A673 (cell line): ENCODE measurements at places on chromosomes 1 and 21. TPM values are rescaled to one million over a fixed set of nuclear protein-coding genes. Genes with fewer than 3 reads are reported as not detected.

- peaks cover 22% of the 10 kb centered on the region for H3K4me1 ChIP-seq
- no peaks in the 10 kb centered on the region for H3K27me3 ChIP-seq
- DNase-seq = no peak
- peaks cover 28% of the 10 kb centered on the region for H3K36me3 ChIP-seq
- peak overlapping the region; percentile 59 for H3K27ac ChIP-seq
- H3K4me3 ChIP-seq = peak overlapping the region; percentile 86
Observed at GRCh38 chr1:23791516-23792047, 637 bp downstream of the LYPLA2 start.

PKP1 gene
- 492 and 535 TPM in 2 replicates for total RNA-seq

TACSTD2 gene
- not detected in 2 replicates for total RNA-seq

LCE1D gene
- not detected in 2 replicates for total RNA-seq

DNA sequence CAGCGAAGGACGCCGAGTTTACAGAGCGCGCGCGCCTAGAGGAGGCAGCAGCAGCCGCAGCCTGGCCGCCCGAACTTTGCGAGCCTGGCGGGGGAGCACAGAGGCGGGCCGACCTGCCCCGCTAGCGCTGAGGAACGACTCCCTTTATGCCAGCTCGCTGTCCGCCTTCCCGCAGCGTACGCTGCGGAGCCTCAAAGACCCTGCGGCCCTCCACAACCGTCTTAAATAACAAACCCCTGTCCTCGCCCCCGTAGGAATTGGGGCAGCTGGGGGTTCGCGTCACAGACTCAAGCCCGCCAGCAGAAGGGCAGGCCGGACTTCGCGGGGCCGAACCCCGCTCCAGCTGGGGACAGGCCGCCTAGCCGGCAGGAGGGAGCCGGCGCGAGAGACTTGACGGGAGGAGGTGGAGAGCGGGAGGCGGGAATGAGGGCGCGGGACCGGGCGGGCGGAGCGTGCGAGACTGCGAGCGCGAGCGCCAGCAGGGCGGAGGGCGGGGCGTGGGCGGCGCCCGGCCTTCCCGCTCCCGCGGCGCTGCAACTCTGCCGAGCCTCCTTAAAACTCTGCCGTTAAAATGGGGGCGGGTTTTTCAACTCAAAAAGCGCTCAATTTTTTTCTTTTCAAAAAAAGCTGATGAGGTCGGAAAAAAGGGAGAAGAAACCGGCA is 1.8 kb upstream of the CDKN2C start:
- H3K27me3 ChIP-seq = no peaks in the 10 kb centered on the region
- peaks cover 19% of the 10 kb centered on the region for H3K4me1 ChIP-seq
- peak; percentile 96 for DNase-seq

GRCh38 chr1:53071167-53071865 is 9.3 kb downstream of the PODN start:
- no peaks in the 10 kb centered on the region for H3K36me3 ChIP-seq
- no peak overlapping the region for H3K27ac ChIP-seq
- H3K4me3 ChIP-seq = no peak overlapping the region

GPATCH4 gene
- total RNA-seq = 66.8 and 84.2 TPM in 2 replicates

DNA sequence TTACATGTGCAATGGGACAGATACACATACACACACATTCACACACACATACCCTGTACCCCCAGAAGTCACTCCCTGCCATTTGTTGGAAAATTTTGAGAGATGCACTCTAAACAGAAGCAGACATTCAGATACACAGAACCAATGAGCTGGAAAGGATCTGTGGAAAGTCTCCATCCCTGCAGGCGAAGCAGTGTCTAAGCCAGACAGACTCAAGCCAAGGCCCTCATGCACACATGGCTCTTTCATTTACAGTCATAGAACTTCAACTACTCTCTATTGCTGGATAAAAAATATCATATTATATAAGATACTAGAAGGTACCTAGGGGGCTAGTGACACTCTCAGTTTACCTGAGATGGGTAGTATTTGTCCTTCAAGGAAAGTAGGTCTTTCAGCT is 7.3 kb upstream of the SEC16B start:
- no peak overlapping the region for H3K4me3 ChIP-seq
- H3K27me3 ChIP-seq = peaks cover 4% of the 10 kb centered on the region
- DNase-seq = no peak
- H3K36me3 ChIP-seq = no peaks in the 10 kb centered on the region
- H3K27ac ChIP-seq = no peak overlapping the region

- H3K27me3 ChIP-seq = no peaks in the 10 kb centered on the region
- DNase-seq = no peak
- H3K36me3 ChIP-seq = no peaks in the 10 kb centered on the region
Observed at GRCh38 chr1:97033949-97034348, 312.4 kb downstream of the PTBP2 start.

- H3K4me3 ChIP-seq = no peak overlapping the region
- H3K36me3 ChIP-seq = no peaks in the 10 kb centered on the region
- no peak for DNase-seq
- peaks cover 9% of the 10 kb centered on the region for H3K4me1 ChIP-seq
- H3K27me3 ChIP-seq = no peaks in the 10 kb centered on the region
Observed at GRCh38 chr1:7460807-7461206, 310.3 kb upstream of the VAMP3 start.

GRCh38 chr1:190192627-190193026 is 285.0 kb downstream of the BRINP3 start:
- no peak overlapping the region for H3K4me3 ChIP-seq
- no peaks in the 10 kb centered on the region for H3K4me1 ChIP-seq
- H3K27me3 ChIP-seq = no peaks in the 10 kb centered on the region
- H3K36me3 ChIP-seq = no peaks in the 10 kb centered on the region

- H3K36me3 ChIP-seq = no peaks in the 10 kb centered on the region
- no peaks in the 10 kb centered on the region for H3K27me3 ChIP-seq
- H3K27ac ChIP-seq = no peak overlapping the region
- no peak overlapping the region for H3K4me3 ChIP-seq
Observed at GRCh38 chr1:28190996-28191645, 14.6 kb upstream of the PTAFR start.
